LoVo (cell line): ENCODE measurements at places on chromosomes 6 and 20.

GRCh38 chr6:34152042-34152524, 6.2 kb upstream of the GRM4 start:
- no peak for DNase-seq

- DNase-seq: no peak
Observed at GRCh38 chr6:167275436-167275835, 15.7 kb upstream of the UNC93A start.

DNA sequence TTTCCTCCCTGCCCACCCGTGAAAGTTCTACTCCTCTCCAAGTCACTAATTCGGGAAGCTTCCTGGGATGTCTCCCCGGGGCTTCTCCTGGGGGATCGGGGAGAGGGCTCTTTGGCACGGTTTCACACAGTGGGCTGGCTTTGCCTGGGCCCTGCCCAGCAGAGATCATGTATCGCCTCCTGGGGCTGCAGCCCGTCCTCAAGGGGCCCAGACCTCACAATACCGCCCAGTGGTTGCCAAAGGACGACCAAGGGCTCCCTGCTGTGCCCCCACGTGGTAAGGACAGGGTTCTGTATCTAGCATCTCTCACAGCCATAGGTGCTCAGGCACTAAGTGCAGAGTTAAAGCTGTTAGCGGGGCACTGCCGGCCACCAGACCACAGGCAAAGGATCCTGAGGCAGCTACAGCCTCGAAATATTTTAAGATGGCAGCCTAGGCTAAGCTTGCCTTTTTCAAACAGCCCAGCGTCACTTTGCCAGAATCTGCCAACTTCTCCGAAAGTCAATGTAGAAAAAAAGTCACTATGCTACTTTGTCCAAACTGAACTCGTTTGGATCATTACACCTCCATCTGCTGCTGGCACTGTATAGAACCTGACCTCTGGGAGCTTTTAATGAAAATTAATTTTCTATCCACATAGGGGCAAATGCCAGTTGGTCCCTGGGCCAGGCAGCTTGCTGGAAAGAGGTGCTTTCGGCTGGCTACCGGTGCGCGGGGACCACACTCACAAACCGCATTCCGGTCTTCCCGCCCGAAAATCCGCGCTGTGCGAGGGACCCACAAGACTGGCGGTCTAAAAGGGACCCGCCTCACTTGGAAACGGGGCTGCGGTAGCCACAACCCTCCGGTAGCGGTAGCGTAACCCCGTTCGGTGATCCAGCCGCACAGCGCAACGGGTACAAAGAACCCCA, 1.3 kb upstream of the NNAT start:
- no peak for DNase-seq

DNA sequence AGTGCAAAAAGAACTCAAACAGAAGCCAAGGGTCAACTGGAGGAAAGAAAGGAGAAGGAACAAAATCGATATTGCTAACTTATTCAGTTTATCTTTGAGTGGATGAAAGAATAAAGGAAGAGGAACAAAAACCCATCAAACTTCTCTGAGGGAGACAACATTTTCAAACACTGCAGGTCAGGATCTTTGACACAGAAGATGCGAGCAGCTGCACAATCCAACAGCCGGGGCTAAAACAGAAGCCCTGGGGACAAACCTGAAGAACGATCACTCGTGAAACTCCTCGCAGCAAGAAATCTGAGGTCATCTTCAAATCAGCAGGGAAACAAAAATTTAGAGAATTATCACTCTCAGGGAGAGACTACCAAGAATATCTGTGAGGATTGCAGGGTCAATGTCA, 14.2 kb downstream of the SLC23A2 start:
- no peak for DNase-seq

GRCh38 chr20:63017826-63018411, 11.2 kb upstream of the BHLHE23 start:
- no peak for DNase-seq

DNA sequence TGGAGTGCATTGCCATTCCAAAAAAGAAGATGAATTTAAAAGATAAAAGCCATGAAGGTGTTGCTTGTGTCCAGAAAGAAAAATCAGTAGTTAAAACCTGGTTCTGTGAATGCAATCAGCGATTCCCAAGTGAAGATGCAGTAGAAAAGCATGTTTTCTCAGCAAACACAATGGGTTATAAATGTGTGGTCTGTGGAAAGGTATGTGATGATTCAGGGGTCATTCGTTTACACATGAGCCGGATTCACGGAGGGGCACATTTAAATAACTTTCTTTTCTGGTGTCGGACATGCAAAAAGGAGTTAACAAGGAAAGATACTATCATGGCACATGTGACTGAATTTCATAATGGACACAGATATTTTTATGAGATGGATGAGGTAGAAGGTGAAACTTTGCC, 24.7 kb upstream of the BAG2 start:
- DNase-seq: no peak

DNA sequence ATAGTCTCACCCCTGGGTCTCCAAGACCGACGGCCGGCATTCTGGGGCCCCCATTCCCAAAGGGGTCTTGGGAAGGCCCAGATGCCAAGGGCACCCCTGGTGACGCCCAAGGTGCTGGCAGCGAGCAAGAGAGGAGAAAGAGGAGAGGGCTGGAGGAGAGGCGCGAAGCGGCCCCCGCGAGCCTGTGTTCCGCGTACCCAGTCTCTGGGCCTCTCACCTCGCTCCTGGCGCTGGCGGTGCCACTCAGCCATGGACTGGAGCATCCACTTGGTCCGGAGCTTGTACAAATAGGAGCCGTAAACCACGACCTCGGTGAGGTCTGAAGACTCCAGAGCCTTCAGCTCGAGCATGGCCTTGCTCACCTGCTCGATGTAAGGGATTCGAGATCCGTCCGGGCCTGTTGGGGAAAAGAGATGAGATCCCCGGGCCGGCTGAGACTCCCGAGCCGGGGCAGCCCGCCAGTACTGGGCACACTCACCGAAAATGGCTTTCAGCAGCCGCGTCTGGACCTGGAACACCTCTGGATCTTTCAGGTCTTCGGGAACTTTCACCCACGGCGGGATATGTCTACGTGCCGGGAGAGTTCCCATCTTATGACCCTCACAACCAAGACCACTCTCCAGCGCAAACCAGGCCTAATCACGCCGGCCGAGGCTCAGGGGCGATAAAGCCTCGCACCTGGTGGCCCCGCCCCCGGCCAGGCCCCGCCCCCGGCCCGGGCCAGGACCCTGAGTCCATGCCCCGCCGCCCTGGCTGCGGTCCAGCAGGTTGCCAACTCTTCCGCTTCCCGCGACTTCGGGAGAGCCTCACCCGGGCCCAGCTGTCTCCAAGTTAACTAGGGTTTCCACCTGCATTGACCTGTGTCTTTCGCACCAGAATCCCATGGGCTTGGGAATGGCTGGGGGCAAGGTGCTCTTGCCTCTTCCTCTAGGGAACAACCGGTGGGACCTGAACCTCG, at the start of gene DPPA5:
TSS of gene DPPA5 (minus strand) at position 641 of the 958 bp plus-strand sequence. CDS start at position 590, 51 bp downstream.
- no peak for DNase-seq

GRCh38 chr6:71220466-71220865, 68.1 kb upstream of the OGFRL1 start:
- no peak for DNase-seq

- no peak for DNase-seq
Observed at GRCh38 chr6:41160933-41161332, 2.0 kb downstream of the TREM2 start.

- DNase-seq: no peak
Observed at GRCh38 chr6:117555262-117555849, 47.0 kb downstream of the GOPC start.

DNA sequence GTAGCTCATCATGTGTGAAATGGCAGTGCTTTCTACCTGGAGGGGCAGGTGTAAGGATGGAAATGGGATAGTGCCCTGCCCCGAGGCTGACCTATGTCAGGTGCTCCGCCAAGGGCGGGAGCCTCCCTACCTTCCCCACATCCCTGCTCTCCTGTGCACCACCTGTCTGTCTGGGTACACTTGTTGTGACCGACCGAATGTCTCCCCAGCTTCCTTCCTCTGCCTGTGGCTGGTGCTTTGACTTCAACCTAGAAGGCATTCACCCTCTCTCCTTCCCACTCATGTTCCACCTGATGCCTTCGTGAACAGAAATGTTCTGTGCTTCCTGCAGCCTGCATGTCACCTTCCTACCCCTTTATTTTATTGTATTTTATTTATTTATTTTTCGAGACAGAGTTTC, 114.8 kb downstream of the SCML4 start:
- no peak for DNase-seq

DNA sequence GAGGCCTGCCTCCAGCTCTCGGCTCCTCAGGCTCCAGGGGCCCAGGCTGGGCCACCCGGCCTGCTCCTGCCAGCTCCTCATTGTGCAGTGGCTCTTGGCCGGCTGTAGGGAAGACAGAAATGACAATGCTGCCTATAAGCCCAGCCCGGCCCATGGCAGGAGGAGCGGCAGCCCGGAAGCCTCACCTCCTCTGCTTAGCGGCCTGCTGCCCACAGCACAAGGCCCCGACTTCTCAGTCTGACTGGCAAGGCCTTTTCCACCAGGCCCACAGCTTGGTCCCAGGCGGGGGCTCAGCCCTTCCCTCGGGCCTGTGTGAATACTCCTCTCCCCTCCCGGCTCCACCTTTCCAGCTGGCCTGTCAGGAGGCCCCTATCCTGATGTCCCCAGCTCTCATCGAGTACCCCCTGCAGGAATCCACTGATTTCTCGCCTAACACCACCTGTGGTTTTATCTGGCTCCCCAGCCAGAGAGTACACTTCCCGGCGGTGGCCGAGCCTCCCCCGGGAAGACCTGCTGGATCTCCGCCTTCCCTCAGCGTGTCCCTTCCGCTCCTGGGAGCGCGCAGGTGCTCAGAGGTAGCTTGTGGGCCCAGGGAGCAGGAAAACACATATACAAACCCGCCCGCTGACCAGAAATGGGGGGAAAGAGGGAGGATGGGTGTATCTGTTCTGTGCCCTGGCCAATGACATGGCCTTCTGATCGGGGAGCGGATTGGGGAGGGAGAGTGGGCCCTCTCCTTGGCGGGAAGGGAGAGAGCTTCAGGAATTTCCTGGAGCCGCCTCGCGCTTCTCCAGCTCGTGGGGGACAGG, 963 bp downstream of the DDRGK1 start:
- DNase-seq: no peak

GRCh38 chr6:42532038-42532669, 31.7 kb upstream of the UBR2 start:
- DNase-seq: peak; percentile 80

GRCh38 chr6:37018198-37019064, 13.0 kb downstream of the FGD2 start:
- DNase-seq: peak; percentile 89

DNA sequence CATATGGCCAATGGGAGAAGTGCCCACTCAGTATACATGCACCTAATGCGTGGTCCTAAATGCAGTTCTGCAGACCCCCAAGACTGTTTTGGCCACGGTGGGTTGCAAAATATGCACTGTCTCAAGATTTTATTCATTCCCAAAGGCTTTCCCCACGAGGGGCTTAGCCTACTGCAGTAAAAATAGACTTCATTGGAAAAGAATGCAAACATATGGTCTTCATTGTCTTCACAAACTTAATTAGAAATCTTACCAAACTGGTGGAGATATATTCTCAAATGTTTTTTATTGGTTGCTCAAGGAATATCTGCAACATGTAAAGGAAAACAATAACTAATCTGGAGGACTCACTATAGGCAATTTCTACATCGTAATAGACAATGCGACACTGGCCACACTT, 31.6 kb upstream of the PRL start:
- DNase-seq: no peak

- DNase-seq: no peak
Observed at GRCh38 chr20:43725666-43726065, 1.1 kb downstream of the GTSF1L start.

- no peak for DNase-seq
Observed at GRCh38 chr6:130134582-130134981, 88.2 kb downstream of the SAMD3 start.

DNA sequence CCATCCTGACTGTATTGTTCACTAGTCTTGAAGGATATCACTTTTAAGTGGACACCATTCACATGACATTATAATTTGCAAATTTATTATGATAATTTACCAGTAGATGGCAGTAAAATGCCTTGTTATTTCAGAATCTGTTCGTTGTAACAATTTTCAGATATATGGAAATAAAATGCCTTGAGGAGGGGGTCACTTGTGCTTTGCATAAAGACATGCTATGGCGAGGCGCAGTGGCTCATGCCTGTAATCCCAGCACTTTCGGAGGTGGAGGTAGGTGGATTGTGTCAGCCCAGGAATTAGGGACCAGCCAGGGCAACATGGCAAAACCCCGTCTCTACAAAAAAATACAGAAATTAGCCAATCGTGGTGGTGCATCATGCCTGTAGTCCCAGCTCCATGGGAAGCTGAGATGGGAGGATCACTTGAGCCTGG, 9.0 kb upstream of the NCOA6 start:
- DNase-seq: peak; percentile 38

DNA sequence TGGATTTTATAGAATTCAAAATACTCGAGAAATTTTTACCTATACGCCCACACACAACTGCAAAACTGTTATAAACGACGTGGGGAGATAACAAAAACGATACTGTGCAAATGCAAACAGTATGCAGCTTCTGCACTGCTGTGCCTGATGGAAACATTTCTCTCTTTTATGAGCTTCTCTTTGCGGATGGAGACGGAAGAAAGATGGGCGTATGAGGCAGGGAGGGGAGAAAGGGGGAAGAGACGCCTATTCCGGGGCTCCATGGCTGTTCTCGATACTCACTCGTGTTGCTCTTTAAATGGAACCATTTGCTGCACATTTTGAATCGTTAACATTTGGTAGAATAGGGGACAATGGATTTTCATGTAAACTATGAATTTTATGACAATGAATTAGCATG, 69.1 kb upstream of the EXOC2 start:
- no peak for DNase-seq

- peak; percentile 38 for DNase-seq
Observed at GRCh38 chr20:3046677-3047462, 1.0 kb downstream of the MRPS26 start.

- no peak for DNase-seq
Observed at GRCh38 chr20:61133611-61134010, 118.5 kb upstream of the CDH4 start.

GRCh38 chr6:136749359-136749997, 42.8 kb downstream of the MAP3K5 start:
- DNase-seq: no peak
